T-helper 2 cell treated with Interferon-gamma antibody and Interleukin-4, amounts not matched to agents 5 μg/mL and 100 μg/mL, for 36 hours (primary cell): ENCODE measurements at places on chromosomes 13 and 19.

- DNase-seq = no peak
Observed at GRCh38 chr19:15536350-15536749, 28.0 kb downstream of the CYP4F22 start.

GRCh38 chr13:32135655-32136054, 104.1 kb downstream of the FRY start:
- DNase-seq = no peak

- no peak for DNase-seq
Observed at GRCh38 chr19:19021115-19021514, 12.2 kb downstream of the SUGP2 start.

DNA sequence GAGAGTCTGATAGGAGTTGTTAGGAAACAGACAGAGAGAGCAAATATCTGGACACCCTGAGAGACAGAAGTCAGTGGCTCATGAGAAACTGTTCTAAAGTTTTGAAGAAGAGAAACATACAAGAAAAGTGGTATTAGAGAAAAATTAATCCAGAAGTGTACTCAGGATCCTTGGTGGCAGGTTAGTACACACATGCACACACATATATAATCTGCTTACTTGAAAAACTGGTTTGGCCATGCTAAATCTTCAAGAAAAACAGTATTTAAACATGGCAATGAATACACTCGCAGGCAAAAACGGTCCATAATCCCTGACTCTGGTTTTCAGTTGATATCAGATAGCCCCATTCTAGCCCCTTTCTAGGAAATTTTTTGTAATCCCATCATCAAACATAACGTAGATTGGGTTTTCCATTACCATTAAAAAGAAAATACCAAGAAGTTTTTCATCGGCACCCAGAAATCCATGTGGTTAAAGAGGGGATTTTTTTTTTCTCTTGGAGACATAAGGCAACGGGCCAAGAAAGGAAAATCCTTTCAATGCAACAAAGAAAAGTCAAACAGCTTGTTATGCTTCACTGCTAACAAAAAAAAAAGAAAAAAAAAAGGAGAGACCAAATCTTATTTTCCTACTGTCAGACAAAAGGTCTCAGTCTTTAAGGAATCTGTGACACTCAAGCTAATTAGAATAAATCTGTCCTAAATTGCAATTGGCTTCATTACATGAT, 178.0 kb upstream of the MIR17HG start:
- DNase-seq = no peak

- no peak for DNase-seq
Observed at GRCh38 chr13:28012896-28013295, 24.4 kb upstream of the URAD start.

GRCh38 chr19:33157906-33158305, 26.0 kb downstream of the WDR88 start:
- DNase-seq = no peak

DNA sequence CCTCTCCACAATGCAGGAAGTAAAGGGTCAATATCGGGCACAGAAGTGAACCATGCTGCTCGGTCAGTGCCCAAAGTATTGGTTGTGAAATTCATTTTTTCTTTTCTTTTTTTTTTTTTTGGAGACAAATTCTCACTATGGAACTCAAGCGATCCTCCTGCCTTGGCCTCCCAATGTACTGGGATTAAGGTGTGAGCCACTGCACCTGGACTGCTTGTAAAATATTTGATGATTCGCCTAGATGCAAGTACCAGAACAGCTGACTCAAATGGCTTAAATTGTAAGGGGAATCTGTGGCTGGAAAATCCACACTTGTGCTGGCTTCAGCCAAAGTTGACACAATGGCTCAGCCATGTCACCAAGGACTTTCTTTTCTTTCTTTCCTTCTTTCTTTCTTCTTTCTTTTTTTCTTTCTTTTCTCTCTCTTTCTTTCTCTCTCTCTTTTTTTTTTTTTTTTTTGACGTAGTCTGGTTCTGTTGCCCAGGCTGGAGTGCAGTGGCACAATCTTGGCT, 43.7 kb downstream of the NUMBL start:
- DNase-seq = no peak

GRCh38 chr19:14339741-14340140, 41.5 kb upstream of the ADGRE5 start:
- no peak for DNase-seq

DNA sequence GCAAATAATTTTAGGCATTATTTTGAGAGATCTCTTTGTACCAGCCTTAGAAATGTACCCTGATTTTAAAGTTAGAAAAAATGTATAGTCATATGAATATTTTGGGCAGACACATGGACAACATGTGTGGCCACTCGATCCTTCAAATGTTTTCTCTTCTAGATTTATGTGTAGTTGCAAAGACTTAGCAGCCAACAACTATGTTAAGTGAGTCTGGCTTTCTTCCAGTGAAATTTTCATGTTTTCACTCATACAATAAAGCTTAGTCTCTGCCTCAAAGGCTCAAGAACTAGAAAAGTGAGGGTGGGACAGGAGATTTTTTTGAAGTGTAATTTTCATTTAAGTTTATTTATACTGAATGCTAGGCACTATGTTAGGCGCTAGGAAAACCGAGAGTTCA, 207.7 kb upstream of the DACH1 start:
- no peak for DNase-seq

GRCh38 chr13:112525356-112525945, 62.5 kb downstream of the TUBGCP3 start:
- DNase-seq = no peak

DNA sequence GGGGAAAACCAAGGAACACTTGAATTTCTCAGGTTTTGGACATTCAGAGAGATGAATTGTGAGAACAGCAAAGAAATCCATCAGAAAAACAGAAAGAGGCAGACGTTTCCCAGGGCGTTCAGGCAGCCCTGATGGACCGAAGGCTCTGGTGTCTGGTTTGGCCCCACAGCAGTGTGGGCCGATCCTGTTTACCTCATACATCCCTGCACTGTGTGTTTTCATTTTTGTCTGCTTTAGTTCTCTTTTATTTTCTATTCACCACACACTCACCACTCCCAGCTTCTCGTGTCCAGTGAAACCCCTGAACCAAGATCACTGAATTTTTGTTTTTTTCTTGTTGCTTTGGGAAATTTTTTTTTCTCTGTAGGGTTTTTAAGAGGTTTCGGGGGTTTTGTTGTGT, 11.9 kb upstream of the WDR18 start:
- DNase-seq = no peak

- peak; percentile 6 for DNase-seq
Observed at GRCh38 chr13:43905435-43906031, 25.8 kb downstream of the LACC1 start.

DNA sequence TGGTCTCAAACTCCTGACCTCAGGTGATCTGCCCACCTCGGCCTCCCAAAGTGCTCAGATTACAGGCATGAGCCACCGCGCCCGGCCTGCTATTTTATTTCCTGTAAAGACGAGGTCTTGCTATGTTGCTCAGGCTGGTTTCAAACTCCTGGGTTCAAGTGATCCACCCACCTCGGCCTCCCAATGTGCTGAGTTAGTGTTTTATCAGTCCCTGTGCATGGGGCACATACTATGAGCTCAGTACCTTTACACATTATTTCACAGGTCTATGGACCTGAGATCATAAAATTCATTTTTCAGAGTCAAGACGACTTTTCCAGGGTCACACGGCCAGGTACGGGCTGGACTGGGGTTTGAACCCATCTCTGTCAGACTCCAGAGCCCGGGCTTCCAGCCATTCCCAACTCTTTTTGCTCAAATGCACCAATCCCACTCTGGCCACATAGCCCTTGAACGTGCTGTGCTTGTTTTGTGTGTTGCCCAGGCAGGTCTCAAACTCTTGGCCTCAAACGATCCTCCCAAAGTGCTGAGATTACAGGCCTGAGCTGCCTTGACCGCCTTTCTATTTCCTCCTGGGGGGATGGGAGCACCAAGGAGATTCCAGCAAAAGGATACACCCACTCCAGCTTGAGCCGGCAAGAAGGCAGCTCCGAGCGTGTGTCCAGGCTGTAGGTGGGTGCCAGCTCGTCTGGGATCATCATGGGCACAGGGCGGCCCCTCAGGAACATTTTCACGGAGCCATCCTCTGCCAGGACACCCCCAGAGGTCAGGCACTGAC, 1.1 kb downstream of the EML2 start:
- no peak for DNase-seq

DNA sequence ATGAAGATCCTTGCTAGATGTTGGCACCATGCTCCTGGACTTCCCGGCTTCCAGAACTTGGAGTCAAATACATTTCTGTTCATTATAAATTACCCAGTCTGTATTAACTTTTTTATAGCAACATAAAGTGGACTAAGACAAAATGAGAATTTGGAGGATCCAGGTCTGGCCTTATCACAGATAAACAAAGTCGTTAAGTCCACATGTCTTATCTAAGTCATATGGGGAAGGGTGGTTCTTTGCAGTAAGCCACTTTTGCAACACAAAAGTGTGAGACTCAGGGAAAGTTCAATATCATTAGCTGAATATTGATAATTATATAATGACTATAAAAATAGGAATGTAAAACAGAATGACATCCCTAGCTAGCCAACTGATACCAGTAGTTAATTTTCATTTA, 91.6 kb upstream of the SIAH3 start:
- DNase-seq = no peak

DNA sequence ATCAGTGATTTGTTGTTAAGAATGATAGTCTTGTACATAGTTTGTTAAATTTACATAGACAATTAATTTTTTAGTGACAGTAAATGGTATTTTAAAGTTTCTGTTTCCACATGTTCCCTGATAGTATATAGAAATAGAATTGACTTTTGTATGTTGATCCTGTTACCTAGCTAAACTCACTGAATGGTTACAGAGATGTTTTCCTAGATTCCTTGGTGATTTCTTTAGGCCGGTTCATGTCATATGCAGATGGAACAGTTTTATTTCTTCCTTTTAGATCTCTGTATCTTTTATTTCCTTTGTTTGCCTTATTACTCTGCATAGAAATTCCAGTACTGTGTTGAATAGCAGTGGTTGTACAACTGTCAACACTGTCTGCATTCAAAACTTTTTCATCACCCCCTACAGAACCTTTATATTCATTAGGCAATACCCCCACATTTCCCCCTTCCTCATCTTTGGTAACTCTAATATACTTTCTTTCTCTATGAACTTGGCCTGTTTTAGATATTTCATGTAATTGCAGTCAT, 86.3 kb downstream of the NBEA start:
- DNase-seq = no peak

GRCh38 chr13:71218960-71219359, 648.0 kb downstream of the DACH1 start:
- DNase-seq = no peak

GRCh38 chr13:46077265-46077664, 24.7 kb upstream of the ZC3H13 start:
- no peak for DNase-seq

DNA sequence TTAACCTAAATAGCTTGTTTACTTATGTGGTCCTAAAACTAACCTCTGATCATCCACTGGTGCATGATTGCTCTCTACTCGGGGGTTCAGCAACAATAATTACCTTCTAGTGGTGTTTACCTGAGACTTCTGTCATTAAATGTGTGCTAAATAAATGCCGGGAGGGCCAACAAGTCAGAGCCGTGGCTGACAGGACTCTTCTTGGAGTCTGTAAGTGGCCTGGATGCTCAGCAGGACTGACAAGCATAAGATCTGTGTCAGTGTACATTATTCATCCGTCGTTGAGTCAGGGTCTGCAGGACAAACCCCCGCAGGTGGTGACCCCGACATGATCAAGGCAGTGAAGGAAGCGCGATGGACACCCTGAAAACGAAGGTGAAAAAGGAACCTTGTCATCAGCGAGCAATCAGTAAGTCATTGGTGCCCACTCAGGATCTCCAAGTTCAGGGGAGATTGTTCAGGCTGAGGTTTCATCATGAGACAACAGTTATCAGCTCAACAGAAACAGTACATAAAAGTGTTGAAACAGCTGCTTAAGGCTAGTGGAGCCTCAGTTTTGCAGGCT, 1466.9 kb downstream of the UQCRFS1 start:
- DNase-seq = no peak

- DNase-seq = no peak
Observed at GRCh38 chr19:31612873-31613272, 263.6 kb upstream of the TSHZ3 start.

- DNase-seq = no peak
Observed at GRCh38 chr13:49997955-49998354, 1.1 kb downstream of the TRIM13 start.

DNA sequence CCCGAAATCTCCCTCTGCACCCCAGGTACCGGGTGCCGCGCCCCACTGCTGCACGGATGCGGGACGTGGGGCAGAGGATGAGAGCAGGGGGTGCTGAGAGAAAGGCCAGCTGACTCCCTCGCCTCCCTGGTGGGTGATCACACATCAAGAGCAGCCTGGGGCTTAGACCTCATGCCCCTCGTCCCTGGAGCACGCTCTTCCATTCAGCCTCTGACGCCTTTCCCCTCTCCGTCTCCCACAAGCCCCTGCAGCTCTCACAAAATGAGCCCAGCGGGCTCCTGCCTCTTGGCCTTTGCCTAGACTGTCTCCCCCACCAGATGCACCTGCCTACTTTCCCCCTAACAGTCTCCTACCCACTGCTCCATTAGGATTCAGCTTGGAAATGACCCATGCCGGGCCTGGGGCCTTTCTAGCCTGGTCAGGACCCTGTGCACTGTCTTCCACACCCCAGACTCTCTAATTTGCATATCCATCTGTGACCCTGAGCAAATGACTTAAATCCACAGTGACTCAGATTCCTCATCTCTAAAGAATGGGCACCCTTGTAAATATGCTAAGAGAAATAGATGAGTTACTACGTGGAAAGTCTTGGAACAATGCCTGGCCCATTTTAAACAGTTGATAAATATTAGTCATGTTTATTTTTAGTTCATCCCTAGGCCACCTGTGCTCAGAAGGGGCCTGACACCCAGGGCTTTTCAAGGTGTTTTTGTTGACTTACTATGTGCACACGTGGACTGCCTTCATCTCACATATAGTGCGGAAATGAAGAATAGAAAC, 582 bp upstream of the PTPRH start:
- no peak for DNase-seq

DNA sequence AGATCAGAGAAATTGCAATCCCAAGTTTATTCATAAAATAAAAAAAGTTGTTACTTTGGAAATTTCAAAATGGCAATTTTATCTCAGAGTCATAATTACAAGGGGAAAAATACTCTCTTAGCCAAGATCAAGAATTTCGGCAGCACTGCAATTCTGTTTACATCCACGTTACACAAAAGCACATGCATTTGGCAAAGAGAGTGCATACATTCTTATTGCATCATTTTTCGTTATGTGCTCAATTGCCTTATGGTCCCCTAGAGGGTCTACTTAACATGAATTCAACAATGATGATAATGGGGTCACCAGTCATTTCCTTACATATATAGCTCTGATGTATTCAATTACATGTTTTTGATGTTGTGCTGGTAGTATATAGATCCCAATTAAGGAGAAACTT, 498.0 kb downstream of the DIAPH3 start:
- DNase-seq = no peak

DNA sequence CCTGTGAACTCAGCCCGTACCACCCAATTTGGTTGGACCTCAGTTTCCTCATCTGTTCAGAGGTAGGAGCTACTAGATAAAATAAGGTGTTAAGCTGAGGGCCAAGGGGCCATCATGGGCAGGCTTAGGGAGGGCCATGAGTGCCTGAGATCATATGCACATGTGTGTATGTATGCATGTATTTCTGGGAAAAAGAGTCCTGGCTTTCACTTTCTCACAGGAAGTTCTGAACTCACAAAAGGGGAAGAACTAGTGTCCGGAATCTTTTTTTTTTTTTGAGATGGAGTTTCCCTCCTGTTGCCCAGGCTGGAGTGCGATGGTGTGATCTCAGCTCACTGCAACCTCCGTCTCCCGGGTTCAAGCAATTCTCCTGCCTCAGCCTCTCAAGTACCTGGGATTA, 18.9 kb downstream of the TGFB1 start:
- no peak for DNase-seq
